Tibial artery (tissue), 4 donors: ENCODE measurements at places on chromosomes 16 and 17.

- no peak for DNase-seq
These were observed 2.1 kb downstream of the KRT33B start for GRCh38 chr17:41367426-41368075.

GRCh38 chr16:84009282-84009681 is 33.3 kb downstream of the SLC38A8 start:
- no peak for DNase-seq

- DNase-seq = peak; percentile 61
These were observed 72.0 kb downstream of the CMIP start for GRCh38 chr16:81516478-81517149.

GRCh38 chr16:3458278-3458851 is 14.9 kb downstream of the NAA60 start:
- no peak for DNase-seq

- DNase-seq = no peak
These were observed 30.8 kb upstream of the CRISPLD2 start for GRCh38 chr16:84788920-84789391.

- DNase-seq = peak; percentile 51
These were observed 28.1 kb upstream of the NOL11 start for GRCh38 chr17:67689534-67690177.

GRCh38 chr17:74466111-74466827 is at the start of gene CD300A:
CD300A (plus strand) TSS chr17:74466634; CDS start chr17:74466704, 70 bp downstream.
- no peak for DNase-seq

DNA sequence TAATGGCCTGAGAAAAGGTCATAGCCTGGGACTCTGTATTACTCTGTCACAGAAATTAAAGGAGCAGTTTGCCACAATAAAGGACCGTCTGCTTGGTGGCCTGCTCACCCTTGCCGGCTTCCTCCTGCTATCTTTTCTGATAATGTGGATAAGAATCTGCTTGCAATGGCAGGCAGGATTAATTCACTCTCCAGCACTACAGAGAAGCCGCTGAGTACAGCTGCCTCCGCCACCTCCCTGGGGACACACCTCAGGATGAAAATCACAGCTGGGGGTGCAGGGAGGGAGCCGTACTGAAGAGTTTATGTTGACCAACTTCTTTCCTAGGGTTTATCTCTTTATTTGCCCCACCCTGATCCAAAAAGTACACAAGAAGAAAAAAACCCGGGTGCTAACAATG is 245.9 kb upstream of the RPL38 start:
- no peak for DNase-seq

DNA sequence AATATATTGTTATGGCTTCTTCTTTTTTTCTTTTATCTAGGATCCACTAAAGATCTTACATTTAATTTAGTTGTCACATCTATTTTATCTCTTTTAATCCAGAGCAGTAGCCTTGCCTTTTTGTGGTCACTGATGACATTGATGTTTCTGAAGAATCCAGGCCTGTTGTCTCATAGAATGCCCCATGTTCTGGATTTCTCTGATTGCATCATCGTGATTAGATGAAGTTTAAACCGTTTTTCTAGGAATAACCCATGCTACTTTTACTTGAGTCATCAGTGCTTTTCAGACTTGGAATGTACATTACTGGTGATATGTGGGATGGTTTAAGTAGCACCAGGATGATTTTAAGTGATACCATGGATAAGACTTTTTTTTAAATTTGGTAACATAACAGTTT is 106.4 kb upstream of the CES5A start:
- DNase-seq = no peak

DNA sequence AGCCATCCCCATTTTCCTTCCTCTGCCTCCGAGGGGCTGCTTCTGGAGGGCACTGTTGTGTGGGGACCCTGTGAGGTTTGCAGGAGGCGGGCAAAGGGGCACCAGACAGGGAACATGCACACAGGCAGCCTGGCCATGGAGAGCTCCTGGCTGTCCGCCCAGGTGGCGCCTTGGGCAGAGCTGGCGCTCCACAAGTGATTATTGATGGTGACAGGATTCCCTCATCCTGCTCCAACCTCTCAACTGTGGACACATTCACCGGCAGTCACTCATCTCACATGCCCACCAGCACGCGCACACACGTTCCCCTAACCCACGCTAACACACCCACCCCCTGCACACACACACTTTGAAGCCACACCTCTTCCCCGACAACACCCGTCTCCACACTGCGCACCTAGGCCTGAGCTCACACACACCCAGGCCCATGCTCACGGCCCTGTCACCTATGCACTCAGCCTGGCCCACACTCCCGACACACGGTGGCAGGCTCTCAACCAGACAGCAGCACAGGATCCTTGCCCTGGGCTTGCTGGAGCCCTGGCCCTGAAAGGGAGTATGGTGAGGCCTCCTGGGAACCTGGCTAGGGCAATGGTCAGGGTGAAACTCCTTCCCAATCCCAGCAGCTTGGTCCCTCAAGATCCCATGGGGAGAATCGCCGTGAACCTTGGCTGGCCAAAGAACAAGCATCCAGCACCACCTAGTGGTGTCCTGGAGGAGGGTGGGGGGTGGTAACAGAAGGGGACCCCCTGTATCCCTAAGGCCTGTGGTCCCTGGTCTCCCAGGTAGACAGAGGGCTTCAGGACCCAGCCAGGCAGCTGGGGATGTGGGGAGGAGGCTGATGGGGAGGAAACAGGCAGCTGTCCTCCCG is 3.6 kb downstream of the PNMT start:
- DNase-seq = no peak

DNA sequence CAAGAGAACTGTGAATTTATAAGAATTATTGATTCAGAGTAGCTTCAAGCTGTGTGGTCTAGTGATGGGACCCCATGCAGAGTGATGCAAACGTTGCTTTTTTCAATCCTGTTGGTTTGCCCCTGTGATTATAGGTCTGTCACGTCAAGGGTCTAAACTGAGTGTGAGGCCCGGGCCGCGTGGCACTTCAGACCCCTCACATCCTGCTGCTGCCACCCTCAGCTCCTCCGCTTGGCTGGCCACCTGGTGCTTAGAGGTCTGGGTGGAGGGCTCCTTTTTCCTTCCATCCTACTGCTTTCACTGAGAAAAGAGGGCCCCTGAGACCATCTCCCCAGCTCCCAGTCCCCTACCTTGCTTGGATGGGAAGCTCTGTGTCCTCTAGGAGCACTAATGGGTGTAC is 12.0 kb downstream of the MYL4 start:
- no peak for DNase-seq

- DNase-seq = no peak
These were observed 11.0 kb downstream of the PHB1 start for GRCh38 chr17:49403514-49404289.

- no peak for DNase-seq
These were observed 6.5 kb downstream of the MARF1 start for GRCh38 chr16:15636392-15636873.

- no peak for DNase-seq
These were observed 25.2 kb downstream of the ADGRG5 start for GRCh38 chr16:57567691-57568090.

GRCh38 chr16:23909792-23910418 is 74.1 kb downstream of the PRKCB start:
- no peak for DNase-seq

- DNase-seq = no peak
These were observed 249.5 kb upstream of the RBFOX1 start for GRCh38 chr16:7083096-7083495.

- DNase-seq = no peak
These were observed 15.8 kb upstream of the ZNF19 start for GRCh38 chr16:71504901-71505300.

- peak; percentile 89 for DNase-seq
These were observed at the start of gene ITGB3 for GRCh38 chr17:47253541-47254402. ITGB3 (plus strand) TSS chr17:47253827; CDS start chr17:47253862, 35 bp downstream.

GRCh38 chr16:53597776-53598175 is 94.8 kb upstream of the AKTIP start:
- DNase-seq = no peak

GRCh38 chr17:4511199-4511932 is 12.7 kb downstream of the SPNS2 start:
- DNase-seq = no peak

GRCh38 chr16:89473136-89473712 is 17.1 kb downstream of the ANKRD11 start:
- DNase-seq = no peak

DNA sequence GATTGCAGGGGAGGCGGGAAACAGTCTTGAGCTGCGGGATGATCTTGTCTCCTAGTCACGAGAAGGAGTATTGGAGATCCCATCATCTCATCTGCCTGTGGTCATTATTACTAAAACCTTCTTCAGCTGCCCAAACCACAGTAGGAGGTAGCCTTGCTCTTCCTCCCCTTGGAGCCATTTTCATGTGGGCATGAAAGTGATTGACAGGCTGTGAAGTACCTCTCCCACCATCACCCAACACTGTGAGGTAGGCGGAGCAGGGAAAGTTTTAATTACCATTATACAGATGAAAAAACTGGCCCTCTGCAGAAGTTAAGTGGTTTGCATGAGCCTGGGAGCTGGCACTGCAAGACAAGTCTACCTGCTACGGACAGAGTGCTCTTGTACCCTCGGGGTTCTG is 237.3 kb downstream of the MSI2 start:
- no peak for DNase-seq

- no peak for DNase-seq
These were observed 64.5 kb downstream of the NUP88 start for GRCh38 chr17:5354886-5355415.

- DNase-seq = peak; percentile 87
These were observed 1.2 kb downstream of the TMEM95 start for GRCh38 chr17:7356072-7356549.

GRCh38 chr17:50256826-50257618 is 17.2 kb upstream of the TMEM92 start:
- no peak for DNase-seq

- DNase-seq = no peak
These were observed 23.4 kb downstream of the CYLD start for GRCh38 chr16:50765260-50765659.

DNA sequence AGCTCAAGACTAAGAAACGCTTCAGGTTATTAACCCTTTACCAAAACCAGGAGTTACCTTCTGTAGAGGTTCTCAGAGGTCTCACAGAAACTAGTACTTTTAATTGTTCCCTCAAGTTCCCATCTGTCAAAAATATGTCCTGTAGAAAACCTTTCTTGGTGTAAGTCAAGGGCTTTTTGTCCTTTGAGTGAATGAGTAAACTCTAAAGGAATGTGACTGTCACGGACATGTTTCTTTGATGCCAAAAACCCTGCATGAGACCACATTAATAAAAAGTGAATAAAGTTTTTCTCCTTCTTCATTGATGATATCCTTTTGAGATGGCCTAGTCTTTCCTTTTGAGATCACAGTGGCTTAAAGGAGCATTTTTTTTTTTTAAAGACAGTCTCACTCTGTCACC is 102.9 kb downstream of the NLK start:
- DNase-seq = no peak

DNA sequence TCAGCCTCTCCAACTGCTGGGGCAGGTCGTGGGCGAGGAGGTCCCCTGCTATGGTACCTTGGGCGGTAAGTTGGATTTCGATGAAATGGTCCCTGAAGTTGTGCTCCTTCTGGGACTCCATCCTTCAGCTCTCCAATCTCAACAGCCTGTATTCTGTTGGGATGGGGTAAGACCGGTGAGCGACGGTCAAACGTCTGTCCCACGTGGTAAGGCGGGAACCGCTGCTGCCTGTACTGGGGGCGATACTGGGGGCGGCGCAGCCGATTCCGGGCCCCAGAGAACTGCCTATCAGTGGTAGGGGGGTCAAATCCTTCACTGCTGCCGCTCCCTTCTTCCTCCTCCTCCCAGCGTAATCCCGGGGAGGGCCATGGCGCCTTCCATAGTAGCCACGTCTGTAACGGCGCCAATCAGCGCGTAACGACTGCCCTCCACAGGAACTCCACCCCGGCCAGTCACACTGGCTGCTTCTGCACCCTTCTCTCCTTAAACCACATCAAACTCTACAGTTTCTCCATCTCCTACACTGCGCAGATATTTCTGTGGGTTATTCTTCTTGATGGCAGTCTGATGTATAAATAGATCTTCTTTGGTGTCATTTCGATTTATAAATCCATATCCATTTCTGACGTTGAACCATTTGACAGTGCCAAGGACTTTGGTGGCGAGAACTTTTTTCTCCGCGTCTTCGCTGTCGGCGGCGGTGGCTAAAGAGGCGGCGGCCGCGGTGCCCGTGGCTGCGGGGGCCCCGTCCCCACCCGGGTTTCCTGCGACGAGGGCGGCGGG is 41.1 kb downstream of the AHSP start:
- no peak for DNase-seq

DNA sequence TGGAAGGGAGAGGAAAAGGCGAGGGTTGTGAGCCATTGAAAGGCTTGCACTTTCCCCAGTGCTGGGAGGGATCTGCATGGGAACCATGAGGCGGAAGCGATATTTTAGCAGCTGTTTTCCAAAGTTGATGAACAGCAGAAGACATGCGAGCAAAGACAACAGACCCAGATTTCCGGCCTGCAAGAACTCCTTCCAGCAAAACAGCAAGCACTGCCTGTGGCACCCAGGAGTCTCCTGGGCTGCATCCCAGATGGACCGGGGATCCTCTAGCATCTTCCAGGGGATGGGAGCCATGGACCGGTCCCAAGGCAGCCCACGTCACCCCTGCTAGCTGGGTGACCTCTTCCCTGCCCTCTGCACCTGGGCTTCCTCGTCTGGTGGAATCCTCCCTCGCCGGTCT is 162.8 kb downstream of the IRF8 start:
- no peak for DNase-seq

- DNase-seq = no peak
These were observed 67.3 kb downstream of the MYH10 start for GRCh38 chr17:8563024-8563776.

- DNase-seq = no peak
These were observed 4.2 kb downstream of the CCDC200 start for GRCh38 chr17:43224146-43224705.

DNA sequence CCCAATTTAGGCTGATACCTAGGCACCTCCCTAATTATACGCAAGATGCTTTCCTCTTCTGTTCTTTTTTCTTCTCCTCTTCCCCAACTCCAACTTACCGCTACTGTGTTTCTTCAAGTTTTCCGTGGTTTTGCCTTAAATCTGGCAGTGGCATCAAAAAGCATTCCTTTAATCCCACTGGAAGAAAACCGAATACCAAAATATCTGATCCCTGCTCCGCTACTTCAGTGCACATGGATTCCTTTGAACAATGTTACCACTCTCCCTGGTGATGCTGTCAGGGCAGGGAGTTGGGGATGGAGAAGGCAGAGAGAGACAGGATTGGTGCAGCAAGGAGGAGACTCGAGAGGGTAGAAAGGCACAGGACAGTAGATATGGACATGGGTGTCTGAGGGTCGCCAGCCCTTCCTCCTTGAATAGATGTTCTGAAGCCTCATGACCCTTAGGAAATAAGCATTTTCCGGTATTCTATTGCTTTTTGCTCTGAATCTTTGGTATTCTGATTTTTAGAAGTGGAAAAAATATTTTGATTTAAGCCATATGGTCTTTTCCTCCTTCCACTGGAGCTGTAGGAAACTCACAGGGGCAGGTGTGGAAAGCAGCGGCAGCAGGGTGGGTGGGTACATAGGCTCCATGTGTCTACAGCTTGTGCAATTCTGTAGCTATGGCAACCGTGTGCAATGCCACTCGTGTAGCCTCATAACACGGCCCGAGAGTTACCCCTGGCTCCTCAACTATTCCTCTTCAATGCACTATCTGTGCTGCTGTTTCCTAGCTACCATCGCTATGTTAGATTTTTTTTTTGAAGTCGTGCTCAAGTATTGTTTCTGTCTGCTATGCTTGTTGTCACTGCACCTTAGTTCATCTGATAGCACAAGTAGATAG is 32.3 kb upstream of the TANC2 start:
- no peak for DNase-seq

GRCh38 chr17:67272312-67273047 is 27.5 kb upstream of the HELZ start:
- no peak for DNase-seq
